ENCODE measurements at places on chromosomes 7 and 10.

DNA sequence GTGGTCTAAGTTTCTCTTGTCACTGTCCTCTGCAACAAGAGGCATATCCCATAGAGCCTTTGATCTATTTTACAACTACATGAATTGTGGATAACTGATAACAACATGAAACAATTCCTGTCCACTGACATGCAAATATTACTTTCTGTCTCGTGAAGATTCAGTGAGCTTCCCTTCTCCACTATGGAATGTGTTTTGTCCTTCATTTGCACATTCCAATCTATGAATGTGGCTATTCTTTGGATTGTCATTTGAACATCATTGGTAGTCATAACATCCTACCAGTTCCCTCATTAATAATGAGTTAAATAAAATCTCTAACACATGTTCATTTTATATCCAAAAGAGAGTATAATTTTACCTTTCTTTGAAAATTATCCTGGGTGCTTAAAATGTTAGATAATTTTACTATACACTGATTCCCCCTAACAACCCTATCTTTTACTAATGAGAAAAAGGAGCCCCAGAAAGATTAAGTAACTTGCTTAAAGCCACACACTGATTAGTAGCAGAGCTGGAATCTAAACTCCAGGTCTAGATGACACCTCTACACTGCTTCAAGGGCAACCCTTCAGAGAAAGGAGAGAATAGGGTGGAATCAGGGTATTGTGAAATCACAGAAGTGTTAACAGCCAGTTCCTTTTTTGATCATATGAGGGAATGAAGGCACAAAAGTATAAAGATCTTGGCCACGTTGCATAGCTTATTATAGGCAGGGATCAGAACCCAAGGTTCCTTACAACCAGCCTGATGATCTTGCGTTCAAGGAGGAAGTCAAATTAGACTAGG lies 39.1 kb downstream of the PDE1C start:
- DNase-seq = no peak

- no peak for DNase-seq
Measured at GRCh38 chr10:132410779-132411532, 14.0 kb downstream of the PWWP2B start.

DNA sequence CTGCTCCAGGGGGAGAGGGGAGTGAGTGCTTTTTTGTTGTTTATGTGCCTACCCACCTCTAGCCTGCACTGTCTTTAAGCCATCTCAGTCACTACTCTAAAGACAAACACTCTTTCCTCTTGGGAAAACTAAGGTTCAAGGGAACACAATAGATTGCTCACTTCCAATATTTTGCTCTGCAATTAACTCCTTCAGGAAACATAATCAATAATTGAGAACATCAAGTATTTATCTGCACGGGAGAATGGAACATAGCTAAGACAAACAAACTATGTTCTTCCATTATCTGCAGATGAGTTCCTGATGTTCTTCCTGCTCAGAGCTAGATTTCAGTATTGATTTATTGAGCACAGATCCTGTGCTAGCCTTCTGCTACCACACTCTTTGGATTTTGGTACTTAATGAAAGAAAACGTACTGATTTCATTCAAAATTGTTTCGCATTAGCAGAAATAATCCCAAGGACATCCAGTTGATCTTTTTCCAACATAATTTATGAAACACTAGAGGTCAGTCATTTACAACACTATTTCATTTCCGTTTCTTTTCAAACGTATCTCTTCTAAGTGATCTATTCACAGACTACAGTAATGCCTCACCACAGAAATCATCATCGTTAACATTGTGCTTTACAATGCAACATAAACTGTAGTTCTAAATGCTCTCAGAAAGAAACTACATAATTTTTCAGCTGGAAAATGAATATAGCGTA lies 8.3 kb downstream of the NEBL start:
- no peak for DNase-seq

GRCh38 chr7:20170633-20171032 lies 46.6 kb downstream of the MACC1 start:
- no peak for DNase-seq

GRCh38 chr7:108824840-108825580 lies 255.3 kb downstream of the DNAJB9 start:
- DNase-seq = no peak

DNA sequence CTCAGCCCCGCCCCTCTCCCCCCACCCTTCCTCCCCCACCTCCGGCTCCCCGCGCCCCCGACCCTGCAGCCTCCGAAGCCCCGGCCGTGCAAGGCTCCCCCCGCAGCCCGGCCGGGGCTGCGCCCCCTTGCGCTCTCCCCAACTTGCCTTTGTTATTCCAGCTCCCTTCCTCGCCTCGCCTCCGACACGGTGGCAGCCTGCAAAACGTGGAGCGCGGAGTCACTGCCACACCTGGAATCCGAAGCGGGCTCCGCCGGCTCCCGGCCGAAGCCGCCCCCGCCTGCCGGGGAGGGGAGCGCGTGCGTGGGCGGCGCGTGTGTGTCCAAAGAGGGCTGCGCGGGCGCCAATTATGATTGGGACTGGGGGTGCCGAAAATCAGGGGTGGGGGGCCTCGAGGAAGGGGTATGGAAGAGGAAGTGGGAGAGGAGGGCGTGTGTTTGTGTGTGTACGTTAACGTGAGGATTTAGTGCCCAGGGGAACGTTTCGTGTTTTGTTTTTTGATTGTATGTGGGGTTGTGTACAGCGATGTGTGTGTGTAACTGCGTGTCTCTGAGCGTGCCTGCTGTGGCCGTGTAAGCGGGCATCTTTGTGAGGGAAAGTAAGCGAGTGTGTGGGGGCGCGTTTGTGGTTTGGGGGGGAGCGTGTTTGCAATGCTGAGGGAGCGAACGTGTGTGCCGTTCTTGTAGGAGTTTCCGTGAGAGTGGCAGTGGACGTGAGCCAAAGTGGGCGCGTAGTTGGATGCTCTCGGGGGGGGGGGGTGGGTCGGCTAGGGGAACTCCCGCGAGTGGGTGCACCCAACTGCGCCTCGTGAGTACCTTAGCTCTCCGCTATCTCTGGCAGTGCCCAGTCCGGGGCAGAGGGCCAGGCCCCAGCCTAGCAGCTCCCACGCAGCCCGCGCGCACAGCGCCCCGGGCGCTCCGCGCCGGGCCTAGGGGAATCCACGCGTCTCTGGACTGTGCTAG lies 1.2 kb upstream of the ZMIZ1 start:
- DNase-seq = peak; percentile 69

DNA sequence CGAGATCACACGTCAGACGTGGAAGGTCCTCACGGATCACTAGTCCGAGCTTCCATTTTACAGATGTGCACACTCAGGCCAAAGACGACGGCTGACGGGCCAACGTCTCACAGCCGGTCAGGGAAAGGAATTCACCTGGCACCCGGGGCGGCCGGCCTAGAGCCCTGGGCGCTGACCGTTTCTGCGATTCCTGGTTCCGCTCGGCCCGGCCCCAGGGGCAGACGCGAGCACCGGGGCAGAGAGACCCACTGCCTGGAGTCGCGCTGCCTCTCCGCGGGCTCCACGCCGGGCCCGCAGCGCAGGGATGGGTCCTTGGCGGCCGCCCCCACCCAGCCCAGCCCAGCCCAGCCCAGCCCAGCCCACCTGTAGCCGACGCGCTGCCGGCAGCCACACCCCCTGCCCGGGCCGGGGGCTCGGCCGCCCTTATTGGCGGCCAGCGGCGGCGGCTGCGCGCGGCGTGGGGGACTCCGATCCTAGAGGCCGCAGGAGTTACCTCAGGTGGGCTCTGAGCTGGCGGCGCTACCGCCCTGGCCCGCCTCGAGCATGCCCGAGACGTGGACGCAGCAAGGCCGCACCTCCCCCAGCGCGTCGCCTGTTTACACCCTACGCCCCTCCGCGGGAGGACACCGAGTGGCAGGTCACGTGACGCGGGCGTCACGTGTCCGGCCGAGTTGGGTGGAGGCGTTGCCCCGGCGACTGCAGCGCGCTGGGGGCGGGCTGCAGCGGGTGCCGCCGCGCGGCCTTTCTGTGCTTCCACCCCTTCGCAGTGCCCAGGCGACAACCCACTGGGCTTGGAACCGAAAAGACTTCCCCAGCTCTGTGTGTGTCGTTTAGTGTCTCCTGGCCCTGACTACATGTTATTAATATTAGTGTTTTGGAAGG lies 78.1 kb downstream of the ZFAND4 start:
- peak; percentile 71 for DNase-seq

DNA sequence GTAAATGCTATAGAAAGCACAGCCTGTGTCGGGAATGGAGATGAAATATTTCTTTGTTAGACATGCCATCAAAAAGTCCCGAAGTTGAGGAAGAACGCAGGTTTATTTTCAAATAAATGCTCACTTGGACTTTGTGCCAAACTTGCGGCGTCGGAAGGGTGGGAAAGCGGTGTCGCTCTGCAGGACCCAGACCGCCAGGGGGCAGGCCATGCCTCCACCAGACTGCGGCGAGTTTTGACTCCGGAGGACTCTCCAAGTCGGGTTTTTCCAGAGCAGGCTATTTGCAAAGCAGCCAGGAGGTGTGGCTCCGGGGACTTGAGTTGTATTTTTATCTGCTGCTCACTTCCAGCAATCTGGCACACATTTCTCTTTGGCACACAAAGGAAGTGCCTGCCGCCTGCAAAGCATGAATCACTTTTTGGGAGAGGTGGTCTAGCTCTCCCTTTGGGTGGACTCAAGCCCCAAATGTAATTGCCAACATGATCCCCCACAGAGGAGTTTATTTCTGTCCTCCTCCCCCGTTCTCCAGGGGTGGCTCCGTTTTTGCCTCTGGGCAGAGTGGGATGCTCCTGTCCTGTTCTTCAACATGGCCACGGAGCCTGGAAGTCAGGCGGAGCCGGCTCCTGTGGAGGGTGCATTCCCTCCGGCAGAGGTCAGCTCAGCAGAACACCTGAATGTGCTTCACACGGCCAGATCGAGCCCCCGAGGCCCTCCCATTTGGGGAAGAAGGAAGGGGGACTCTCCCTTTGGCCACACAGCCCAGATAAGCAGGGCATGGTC lies 82.3 kb upstream of the GPR26 start:
- DNase-seq = peak; percentile 63

GRCh38 chr10:72912736-72913135 lies 19.2 kb downstream of the OIT3 start:
- no peak for DNase-seq

- DNase-seq = no peak
Measured at GRCh38 chr10:129937351-129937751, 26.7 kb downstream of the EBF3 start.

DNA sequence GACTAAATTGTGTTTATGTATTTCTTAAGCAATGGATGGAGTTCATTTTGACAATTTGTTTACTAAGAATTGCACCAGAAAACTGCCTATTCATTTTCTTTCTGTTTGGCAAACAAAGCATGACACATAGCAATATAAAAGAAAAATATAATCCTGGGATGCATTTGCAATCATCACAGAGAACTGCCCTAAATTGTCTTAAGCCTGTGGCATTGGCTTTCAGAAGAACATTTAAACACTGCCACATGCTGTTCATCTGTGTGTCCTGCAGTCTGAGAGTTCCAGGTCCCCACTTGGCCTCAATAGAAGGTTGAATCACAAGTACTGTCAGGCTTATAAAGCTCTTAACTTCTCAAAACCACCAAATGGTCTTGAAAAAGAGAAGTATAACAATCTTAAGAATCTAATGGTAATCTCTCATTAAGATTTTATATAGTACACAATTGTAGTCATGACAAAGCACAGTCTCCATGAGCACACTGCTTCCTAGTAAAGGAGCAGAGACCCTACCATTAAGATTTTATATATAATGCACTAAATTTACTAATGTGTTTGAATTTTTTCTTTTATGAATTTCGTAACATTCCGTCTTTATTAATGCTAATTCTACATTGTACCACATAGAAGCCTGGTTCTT lies 29.9 kb downstream of the RNLS start:
- no peak for DNase-seq

GRCh38 chr7:83633516-83633915 lies 15.4 kb downstream of the SEMA3E start:
- no peak for DNase-seq

DNA sequence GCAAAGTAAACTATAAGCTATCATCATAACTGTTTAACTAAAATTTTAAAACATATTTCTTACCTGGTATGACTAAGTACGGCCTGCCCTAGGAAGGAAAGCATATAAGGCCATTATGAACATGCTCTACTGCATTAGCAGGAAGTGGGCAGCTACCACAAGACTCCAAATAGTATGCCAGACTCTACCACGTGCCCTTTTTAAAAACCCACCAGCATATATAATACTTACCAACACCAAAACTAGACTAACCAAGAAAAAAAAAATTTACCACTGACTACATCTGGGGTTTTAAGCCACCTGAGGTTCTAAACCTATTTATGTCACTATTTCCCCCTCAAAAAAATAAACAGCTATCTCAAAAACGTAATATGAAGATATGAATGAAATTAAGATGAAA lies 30.1 kb downstream of the NUDCD3 start:
- no peak for DNase-seq

GRCh38 chr7:140333223-140333622 lies 65.1 kb downstream of the SLC37A3 start:
- DNase-seq = no peak

GRCh38 chr7:105691680-105692564 lies 110.6 kb upstream of the EFCAB10 start:
- peak; percentile 46 for DNase-seq

GRCh38 chr10:77771450-77771849 lies 133.8 kb upstream of the KCNMA1 start:
- no peak for DNase-seq

- DNase-seq = no peak
Measured at GRCh38 chr7:140304191-140304799, 94.0 kb downstream of the SLC37A3 start.
